Activated naive CD4-positive, alpha-beta T cell (primary cell): ENCODE measurements at places on chromosomes 16 and 17.

GRCh38 chr17:79907850-79908249 lies 68.6 kb upstream of the CBX4 start:
- DNase-seq = no peak

DNA sequence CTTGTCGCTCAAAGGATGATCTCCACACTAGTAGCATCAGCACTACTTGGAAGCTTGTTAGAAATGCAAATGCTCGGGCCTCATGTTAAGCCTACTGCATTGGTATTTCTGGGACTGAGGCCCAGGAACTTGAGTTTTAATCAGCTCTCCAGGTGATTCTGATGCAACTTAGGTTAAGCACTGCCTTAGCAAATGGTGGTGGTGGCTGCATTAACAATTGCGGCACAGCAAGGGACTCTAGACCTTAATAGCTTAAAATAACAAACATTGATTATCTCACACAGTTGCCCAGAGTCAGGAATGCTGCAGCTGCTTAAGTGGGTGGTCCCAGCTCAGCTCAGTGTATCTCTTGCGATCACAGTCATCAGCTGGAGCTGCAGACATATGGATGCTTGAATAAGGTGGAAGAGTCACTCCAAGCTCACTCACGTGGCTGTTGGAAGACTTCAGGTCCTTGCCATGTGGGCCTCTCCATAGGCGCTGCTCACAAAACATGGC lies 25.8 kb downstream of the HS3ST3A1 start:
- DNase-seq = no peak

DNA sequence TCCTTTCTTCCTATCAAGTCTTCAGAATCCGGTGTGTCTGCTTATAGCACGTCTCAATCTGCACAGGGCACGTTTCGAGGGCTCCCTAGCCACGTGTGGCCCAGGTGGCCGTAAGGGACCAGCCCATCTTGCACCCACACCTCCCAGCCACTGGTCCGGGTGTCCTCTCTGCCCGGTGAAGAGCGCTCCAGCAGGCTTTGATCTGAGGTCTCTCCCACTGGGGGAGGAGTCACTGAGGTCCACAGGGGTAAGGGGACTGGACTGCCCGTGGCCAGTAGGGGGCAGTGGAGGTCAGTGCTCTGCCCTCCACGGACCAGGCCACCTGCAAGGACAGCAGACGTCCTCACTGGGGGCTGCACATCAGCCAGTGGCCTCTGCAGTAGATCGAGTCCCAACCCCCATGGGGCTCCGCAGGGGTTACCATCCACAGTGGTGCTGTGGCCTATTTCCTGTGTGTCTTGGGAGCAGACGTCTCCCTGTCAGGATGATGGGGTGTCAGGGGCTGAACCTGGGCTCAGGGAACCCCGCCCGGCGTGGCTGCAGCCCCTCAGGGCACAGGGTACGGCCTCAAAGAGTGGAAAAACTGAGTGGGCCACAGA lies 204.1 kb upstream of the CIBAR2 start:
- no peak for DNase-seq

DNA sequence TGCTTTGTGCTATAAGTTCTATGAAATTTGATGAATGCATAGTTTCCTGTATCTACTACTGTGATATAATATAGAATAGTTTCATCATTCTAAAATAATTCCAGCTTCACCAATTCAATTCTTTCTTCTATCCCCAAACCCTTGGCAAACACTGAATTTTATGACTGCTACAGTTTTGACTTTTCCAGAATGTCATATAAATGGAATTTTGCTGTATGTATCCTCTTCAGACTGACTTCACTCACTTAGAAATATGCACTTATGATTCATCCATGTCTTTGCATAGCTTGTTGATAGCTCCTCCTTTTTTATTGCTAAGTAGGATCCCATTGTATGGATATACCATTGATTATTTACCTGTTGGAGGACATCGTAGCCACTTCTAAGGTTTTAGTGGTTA lies 89.1 kb upstream of the HS3ST3A1 start:
- no peak for DNase-seq

- DNase-seq = peak; percentile 19
Measured at GRCh38 chr16:68236137-68236825, 354 bp upstream of the ESRP2 start.
